ENCODE measurements at places on chromosomes 1 and 21.

DNA sequence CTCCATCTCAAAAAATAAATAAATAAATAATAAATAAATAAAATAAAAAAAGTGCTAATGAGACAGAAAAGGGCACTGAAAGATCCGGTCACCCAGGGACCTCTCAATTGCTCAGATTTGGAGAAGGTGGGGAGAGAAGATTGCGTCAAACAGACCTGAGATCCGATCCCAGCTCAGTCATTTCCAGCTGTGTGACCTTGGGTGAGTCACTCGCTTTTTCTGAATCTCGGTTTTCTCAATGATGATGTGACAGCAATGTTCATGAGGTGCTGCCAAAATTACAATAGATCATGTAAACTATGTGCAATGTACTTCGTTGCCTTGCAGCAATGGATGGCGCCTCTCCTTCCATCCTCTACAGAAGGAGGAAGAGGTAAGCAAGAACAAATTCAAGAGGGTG lies 11.1 kb upstream of the MEF2D start:
- no peak for DNase-seq

DNA sequence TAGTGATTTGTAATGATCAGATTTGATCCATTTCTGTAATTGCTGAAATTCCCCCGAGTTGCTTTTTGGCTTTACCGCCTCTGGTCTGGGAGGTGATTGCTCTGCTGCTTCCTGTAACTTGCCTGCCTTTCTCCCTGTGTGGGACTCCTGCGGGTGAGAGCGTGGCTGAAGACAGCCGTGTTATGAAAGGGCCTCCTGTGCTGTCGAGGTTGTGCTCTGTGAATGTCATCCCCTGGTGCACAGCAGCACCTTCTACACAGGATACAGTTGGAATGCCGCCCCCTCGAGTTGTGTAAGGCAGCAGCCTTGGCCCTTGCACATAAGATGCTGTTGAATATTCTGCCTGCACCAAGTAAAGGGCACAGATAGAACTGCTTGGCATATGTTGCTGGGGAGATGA lies 5.9 kb downstream of the SOD1 start:
- no peak for DNase-seq

DNA sequence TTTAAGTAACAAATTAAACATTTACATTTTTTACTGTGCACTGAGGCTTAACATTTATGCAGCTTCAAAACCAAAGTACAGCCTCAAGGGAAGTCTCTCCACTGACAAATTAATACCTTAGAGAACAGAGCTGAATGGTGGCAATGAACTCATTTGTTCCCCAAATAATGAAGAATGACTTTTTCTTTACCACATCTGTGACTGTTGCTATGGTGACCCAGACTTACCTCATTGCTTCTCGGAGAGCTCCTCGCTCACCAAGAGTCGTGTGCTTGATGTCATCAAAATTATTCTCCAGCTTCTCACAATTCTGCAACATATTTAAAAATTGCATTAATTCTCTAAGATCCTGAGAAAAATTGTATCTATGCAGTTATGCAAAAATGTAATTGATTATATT lies 92.9 kb downstream of the DPYD start:
- no peak for DNase-seq

- DNase-seq: no peak
Observed at GRCh38 chr1:16111771-16112595, 38.5 kb upstream of the FAM131C start.

- no peak for DNase-seq
Observed at GRCh38 chr1:52032785-52033131, 852 bp downstream of the KTI12 start.

DNA sequence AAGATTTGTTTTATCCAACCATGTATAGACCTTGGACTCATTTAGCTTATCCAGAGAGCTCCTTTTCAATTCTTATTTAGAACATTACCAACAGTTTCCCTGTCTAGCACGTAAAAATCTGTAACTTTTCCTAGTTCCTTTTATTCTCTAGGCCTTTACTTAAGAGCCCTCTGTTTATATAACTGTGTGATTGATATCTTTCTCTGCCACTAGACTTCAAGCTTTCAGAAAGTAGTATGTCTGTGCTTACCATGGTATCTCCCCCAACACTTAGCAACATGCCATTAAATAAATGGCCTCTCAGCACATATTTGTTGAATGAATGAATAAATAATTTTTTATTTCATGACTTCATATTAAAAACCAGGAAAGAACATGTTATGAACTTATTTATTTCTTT lies 209.4 kb downstream of the PTPRC start:
- no peak for DNase-seq

DNA sequence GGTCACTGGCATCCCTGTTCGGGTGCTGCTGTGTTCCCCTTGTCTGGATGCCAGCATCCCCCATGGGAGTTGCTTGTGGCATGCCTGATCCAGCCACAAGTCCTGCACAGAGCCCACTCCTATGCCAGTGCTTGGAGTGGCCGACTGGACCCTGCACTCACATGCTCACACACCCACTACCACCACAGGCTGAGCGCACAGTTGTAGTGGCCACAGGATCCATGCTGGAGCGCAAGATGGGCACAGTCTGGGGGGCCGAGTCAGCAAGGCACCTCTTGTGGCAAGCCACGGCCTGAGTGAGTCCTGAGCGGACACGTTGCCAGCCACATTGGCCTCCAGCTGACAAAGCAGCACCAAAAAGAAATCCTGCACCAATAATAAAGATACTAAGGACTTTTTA lies 661.6 kb upstream of the TMPRSS15 start:
- DNase-seq: no peak

GRCh38 chr1:84377480-84378095 lies 20.7 kb upstream of the DNASE2B start:
- no peak for DNase-seq

GRCh38 chr1:217067642-217068041 lies 344.4 kb upstream of the ESRRG start:
- DNase-seq: no peak

DNA sequence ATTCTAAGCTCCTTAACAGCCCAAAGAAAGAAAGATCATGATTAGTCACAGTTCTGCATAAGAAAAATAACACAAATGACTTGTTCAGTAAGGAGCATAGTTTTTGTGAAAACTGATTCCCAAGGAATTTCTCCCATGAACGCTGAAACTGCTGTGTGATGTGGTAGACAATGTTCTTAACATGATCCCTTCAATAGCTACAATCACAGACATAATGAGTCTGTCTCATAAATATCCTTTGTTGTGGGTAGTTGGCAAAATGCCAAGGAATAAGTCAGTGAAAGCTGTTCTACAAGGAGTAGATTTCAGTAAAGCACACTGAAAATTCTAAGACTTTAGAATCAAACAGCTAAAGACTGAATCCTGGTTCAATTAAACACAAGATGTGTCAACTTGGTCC lies 404.8 kb downstream of the HLX start:
- no peak for DNase-seq

GRCh38 chr1:8988618-8988967 lies 37.6 kb downstream of the SLC2A7 start:
- DNase-seq: no peak

DNA sequence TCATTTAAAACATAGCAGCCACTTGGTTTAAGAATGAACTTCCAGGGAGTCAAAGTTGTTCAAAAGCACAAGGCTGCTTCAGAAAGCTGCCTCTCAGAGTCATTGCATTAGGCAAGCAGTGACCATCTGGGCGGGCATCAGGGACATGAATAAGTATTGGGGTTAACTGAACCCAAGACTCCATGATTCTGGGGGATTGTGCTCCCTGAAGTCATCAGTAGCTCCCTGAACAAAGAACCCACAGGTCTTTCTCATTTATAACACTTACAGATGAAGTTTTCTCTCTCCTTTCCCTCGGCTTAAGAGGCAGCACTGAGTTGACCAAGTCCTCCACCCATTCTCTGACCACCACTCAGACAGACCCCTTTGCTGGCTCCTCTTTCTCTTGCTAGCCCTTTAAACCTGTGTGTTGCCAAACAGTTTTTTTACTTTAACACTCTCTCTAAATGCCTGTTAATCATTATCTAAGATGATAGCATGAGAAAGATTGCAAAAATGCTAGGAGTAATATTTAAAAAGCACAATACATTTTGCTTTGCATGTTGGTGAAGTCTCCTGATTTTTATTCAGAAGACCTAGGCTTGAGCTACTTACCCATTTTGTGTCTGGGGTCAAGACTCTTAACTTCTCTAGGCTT lies 77.0 kb upstream of the ARHGAP29 start:
- no peak for DNase-seq

- no peak for DNase-seq
Observed at GRCh38 chr21:25790122-25790877, 55.5 kb downstream of the GABPA start.

- no peak for DNase-seq
Observed at GRCh38 chr1:93661829-93662474, 19.7 kb downstream of the BCAR3 start.

- no peak for DNase-seq
Observed at GRCh38 chr1:61004262-61005003, 77.9 kb upstream of the NFIA start.

- DNase-seq: no peak
Observed at GRCh38 chr1:62282909-62283755, 36.1 kb downstream of the KANK4 start.

- DNase-seq: no peak
Observed at GRCh38 chr1:92748138-92748537, 36.8 kb downstream of the EVI5 start.

- no peak for DNase-seq
Observed at GRCh38 chr1:108142773-108143394, 57.3 kb downstream of the SLC25A24 start.

GRCh38 chr1:54379555-54380289 lies 26.5 kb downstream of the SSBP3 start:
- DNase-seq: no peak

- DNase-seq: no peak
Observed at GRCh38 chr1:193019442-193020026, 39.6 kb downstream of the UCHL5 start.

- no peak for DNase-seq
Observed at GRCh38 chr1:43292216-43292615, 6.8 kb upstream of the C1orf210 start.

- DNase-seq: no peak
Observed at GRCh38 chr1:37893673-37894072, 34.3 kb upstream of the MTF1 start.

DNA sequence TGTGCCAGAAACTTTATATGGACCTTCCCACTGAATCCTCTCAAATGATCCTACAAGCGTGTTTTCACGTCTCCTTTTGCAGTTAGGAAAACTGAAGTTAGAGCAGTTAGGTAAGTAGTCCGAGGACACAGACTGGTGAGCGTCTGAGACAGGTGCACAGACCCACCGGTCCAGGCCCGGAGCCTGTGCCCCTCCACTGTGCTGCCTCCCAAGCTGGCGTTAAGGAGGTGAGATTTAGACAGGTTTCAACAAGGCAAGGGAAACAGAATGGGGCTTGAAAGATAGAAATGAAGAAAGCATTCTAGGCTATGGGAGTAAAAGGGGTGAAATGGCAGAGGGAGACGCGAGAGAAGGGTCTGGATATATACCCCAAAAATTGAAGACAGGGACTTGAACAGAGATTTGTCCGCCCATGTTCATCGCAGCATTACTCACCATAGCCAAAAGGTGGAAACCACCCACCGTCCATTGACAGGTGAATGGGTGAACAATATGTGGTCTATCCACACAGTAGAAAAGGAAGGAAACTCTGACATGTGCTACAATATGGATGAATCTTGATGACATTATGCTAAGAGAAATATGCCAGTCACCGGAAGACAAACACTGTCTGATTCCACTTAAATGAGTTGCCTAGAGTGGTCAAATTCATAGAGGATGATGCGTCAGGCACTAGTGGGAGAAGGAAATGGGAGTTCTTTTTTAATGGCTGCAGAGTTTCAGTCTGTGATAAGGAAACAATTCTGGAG lies 15.7 kb upstream of the PKP1 start:
- DNase-seq: no peak

GRCh38 chr1:27136998-27137542 lies 17.9 kb downstream of the SLC9A1 start:
- peak; percentile 62 for DNase-seq

DNA sequence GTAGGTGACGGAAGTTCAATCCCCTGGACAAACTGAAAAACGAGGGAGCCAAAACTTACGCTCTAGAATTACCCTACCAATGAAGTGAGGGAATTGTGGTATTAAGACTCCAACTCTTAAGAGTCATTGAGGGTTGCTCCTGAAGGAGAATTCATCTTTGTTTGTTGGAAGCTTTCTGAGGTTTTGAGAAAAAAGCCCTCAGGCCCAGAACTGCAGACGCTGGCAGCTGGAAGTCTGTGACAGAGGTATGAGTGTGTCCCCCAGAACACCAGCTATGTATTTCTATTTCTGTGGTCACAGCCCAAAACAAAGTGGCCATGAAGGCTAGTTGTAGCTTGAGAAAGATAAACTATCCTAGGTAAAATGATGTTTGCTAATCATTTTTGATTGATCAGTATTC lies 438.8 kb upstream of the B3GALT2 start:
- DNase-seq: no peak

DNA sequence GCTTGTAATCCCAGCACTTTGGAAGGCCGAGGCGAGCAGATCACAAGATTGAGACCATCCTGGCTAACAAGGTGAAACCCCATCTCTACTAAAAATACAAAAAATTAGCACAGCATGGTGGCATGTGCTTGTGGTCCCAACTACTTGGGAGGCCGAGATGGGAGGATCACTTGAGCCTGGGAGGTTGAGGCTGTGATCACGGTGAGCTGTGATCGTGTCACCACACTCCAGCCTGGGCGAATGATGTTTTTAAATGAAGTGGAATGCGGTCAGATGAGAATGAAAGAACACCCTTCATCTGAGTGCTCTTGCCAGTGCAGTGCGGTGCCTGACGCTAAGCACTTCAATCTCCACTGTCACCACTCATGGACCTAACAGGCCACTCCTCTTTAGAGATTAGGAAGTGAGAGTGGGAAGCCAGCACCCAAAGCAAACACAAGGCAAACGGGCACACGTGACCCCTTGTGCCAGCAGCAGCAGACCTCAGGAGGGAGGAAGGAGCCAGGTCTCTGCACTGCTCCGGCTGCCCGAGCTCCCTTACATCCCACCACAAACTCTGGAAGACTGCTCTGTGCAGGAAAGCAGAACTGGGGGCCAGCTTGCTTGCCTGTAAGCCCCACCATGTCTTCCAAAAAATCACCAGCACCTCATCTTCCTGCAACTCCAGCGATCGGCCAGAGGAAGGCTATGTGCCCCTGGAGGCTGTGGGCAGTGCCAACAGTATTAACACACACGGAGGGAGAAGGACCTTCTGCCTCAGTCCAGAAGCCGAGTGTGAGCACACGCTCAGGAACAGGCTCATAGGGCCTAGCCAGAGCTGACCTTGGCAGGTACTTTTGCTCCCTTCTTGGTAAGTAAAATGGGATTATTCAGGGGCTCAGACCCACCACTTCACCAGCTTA lies 9.7 kb downstream of the CTNNBIP1 start:
- DNase-seq: no peak

DNA sequence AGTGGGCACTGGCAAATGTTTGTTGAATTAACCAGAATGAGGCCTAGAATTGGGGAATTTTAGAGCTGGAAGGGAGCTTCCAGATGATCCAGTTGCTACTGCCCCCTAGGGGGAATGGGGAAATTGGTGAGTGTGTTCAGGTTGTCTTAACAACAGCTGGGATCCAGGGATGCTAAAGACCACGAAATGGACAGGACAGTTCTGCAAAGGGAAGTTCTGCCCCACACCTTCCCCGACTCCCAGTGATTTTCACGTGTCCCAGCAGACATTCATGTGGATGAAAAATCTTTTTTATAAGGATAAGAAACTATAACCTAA lies 33.9 kb downstream of the TRIM62 start:
- no peak for DNase-seq
